ENCODE measurements at places on chromosomes 12 and 14. TPM values are rescaled to one million over a fixed set of nuclear protein-coding genes. Genes with fewer than 3 reads are reported as not detected.
A peak's percentile ranks its signal among the peaks of the same experiment; 100 is the strongest.

GRCh38 chr14:53840444-53840843, 116.2 kb downstream of the BMP4 start:
- no peak overlapping the region for H3K4me3 ChIP-seq
- H3K27ac ChIP-seq = no peak overlapping the region
- H3K4me1 ChIP-seq = no peaks in the 10 kb centered on the region
- no peaks in the 10 kb centered on the region for H3K36me3 ChIP-seq
- DNase-seq = no peak
- H3K27me3 ChIP-seq = no peaks in the 10 kb centered on the region

- H3K36me3 ChIP-seq = no peaks in the 10 kb centered on the region
- peaks cover 6% of the 10 kb centered on the region for H3K4me1 ChIP-seq
- peaks cover 29% of the 10 kb centered on the region for H3K27me3 ChIP-seq
- H3K4me3 ChIP-seq = no peak overlapping the region
- DNase-seq = no peak
These were observed 572 bp downstream of the EFS start for GRCh38 chr14:23364164-23365035.

- no peaks in the 10 kb centered on the region for H3K36me3 ChIP-seq
- no peaks in the 10 kb centered on the region for H3K4me1 ChIP-seq
- no peak for DNase-seq
- no peaks in the 10 kb centered on the region for H3K27me3 ChIP-seq
- no peak overlapping the region for H3K4me3 ChIP-seq
These were observed 120.4 kb downstream of the CALM1 start for GRCh38 chr14:90517076-90517841.

The RFX4 gene
- total RNA-seq = not detected

GRCh38 chr12:50862316-50862715, 19.6 kb downstream of the TMPRSS12 start:
- DNase-seq = no peak
- peaks cover 3% of the 10 kb centered on the region for H3K27me3 ChIP-seq
- no peak overlapping the region for H3K27ac ChIP-seq
- no peaks in the 10 kb centered on the region for H3K4me1 ChIP-seq

The SYT1 gene
- total RNA-seq = not detected

DNA sequence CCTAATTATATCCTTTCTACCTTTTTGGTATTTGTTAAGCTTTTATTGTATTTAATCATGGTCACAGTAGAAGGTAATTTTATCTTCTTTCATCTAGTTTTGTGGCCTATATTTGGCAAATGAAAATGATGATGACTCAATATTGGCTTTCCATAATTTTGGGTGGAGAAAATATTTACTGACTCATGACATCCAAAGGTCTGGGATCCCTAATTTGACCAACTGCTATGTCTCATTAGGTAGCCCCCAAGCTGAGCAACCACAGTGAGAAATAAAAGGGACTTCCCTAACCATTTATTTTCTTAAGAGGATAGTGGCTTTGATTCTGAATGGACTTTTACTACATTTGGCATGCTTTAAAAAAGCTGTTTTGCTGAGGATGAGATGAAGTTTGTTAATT, 289.5 kb downstream of the RMST start:
- no peak overlapping the region for H3K4me3 ChIP-seq
- H3K27ac ChIP-seq = no peak overlapping the region
- no peaks in the 10 kb centered on the region for H3K27me3 ChIP-seq

- H3K4me1 ChIP-seq = peaks cover 32% of the 10 kb centered on the region
- H3K36me3 ChIP-seq = peaks cover 12% of the 10 kb centered on the region
- H3K4me3 ChIP-seq = no peak overlapping the region
- H3K27me3 ChIP-seq = no peaks in the 10 kb centered on the region
- no peak overlapping the region for H3K27ac ChIP-seq
- no peak for DNase-seq
These were observed 12.7 kb downstream of the ABCD2 start for GRCh38 chr12:39606712-39607423.

GRCh38 chr14:92903359-92903758, 19.6 kb upstream of the CHGA start:
- peak; percentile 34 for DNase-seq
- peaks cover 2% of the 10 kb centered on the region for H3K36me3 ChIP-seq
- peaks cover 29% of the 10 kb centered on the region for H3K4me1 ChIP-seq
- H3K27ac ChIP-seq = no peak overlapping the region

GRCh38 chr12:47574252-47575021, 131.4 kb downstream of the RPAP3 start:
- H3K4me1 ChIP-seq = peaks cover 28% of the 10 kb centered on the region
- no peaks in the 10 kb centered on the region for H3K36me3 ChIP-seq
- no peak for DNase-seq
- H3K4me3 ChIP-seq = no peak overlapping the region
- peaks cover 12% of the 10 kb centered on the region for H3K27me3 ChIP-seq

The ENO2 gene
- 193 TPM for total RNA-seq

- H3K4me1 ChIP-seq = no peaks in the 10 kb centered on the region
- no peak overlapping the region for H3K27ac ChIP-seq
- H3K27me3 ChIP-seq = no peaks in the 10 kb centered on the region
- no peaks in the 10 kb centered on the region for H3K36me3 ChIP-seq
- no peak for DNase-seq
These were observed 112.5 kb downstream of the PTPRQ start for GRCh38 chr12:80556566-80556965.

GRCh38 chr12:128408669-128409068, 141.7 kb downstream of the TMEM132C start:
- no peak overlapping the region for H3K27ac ChIP-seq
- no peaks in the 10 kb centered on the region for H3K4me1 ChIP-seq
- H3K27me3 ChIP-seq = no peaks in the 10 kb centered on the region
- H3K4me3 ChIP-seq = no peak overlapping the region

GRCh38 chr14:34219661-34220377, 242.2 kb downstream of the SPTSSA start:
- no peak for DNase-seq
- H3K4me3 ChIP-seq = no peak overlapping the region
- H3K36me3 ChIP-seq = no peaks in the 10 kb centered on the region
- peaks cover 5% of the 10 kb centered on the region for H3K4me1 ChIP-seq

GRCh38 chr14:87873741-87874140, 119.2 kb downstream of the GALC start:
- no peak overlapping the region for H3K4me3 ChIP-seq
- no peak overlapping the region for H3K27ac ChIP-seq
- H3K27me3 ChIP-seq = peaks cover 1% of the 10 kb centered on the region
- peaks cover 9% of the 10 kb centered on the region for H3K4me1 ChIP-seq
- H3K36me3 ChIP-seq = no peaks in the 10 kb centered on the region

The KLRC3 gene
- total RNA-seq = not detected

The BEST3 gene
- not detected for total RNA-seq

The PRMT5 gene
- total RNA-seq = 85.6 TPM

DNA sequence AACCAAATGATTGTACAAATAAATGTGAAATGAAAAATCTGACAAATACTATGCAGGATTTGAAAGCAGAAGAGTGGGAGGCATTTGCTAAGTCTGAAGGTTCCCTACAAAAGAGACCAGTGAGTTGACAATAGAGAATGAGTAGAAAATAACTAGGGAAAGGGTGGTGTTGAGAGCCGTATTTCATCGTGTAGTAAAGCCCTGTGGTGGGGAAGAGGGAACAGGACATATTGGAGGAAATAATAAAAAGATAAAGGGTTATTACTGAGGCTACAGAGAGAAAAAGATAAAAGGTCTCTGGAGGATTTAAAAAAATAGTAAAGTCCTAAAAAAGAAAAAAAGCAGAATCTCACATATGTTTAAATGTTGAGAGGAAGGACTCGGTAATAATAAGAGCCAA, 268.8 kb downstream of the DUSP6 start:
- H3K27ac ChIP-seq = no peak overlapping the region
- peaks cover 8% of the 10 kb centered on the region for H3K4me1 ChIP-seq
- peaks cover 6% of the 10 kb centered on the region for H3K27me3 ChIP-seq
- no peak overlapping the region for H3K4me3 ChIP-seq
- no peak for DNase-seq
- H3K36me3 ChIP-seq = peaks cover 1% of the 10 kb centered on the region

Data from activated CD4-positive, alpha-beta memory T cell treated with anti-CD3 and anti-CD28 coated beads for 36 hours (primary cell).